Mesothelial cell of epicardium (in vitro differentiated cells): ENCODE measurements at places on chromosomes 2 and 18. TPM values are rescaled to one million over a fixed set of nuclear protein-coding genes. Genes with fewer than 3 reads are reported as not detected.

- no peak for DNase-seq
- H3K4me1 ChIP-seq: peaks cover 13% of the 10 kb centered on the region
- H3K4me3 ChIP-seq: no peak overlapping the region
- H3K27me3 ChIP-seq: no peaks in the 10 kb centered on the region
- peaks cover 37% of the 10 kb centered on the region for H3K36me3 ChIP-seq
Measured at GRCh38 chr2:53756644-53757043, 11.0 kb upstream of the CHAC2 start.

DNA sequence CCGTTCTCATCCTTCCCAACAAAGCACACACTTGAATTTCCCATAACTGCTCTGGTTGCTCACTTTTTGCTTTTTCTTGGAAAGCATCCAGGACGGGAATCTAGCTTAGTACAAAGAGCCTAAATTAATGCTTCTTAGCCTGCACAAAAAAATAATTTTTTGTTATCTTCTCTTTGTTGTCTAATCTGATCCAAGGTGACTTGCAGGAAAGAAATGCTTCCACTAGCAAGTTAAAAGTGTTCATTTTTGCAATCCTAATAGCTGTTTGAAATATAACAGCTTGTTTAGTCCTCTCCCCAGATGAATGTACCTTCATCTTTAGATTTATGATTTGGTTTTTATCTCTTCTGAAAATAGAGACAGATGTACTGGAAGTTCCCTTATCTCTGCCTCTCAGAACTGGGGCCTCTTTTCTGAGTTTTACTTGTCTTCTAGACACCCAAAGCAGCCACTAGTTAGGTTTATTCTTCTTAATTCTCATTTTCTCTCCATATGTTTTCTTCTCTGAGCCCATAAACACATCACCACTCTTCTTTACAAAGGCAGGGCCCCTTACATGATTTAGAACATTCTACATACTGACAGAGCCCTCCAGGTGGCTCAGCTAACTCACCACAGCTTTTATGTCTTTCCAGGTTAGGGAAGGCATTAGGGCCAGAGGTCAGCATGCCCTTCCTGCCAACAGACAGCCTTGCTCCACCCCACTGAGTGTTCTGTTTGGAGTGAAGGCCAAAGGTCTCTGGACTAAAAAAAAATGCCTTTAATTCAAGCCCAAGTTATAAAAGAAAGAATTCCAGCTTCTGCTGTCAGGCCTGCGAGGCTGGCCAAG is 74.7 kb upstream of the MAP4K3 start:
- H3K4me1 ChIP-seq: peaks cover 66% of the 10 kb centered on the region
- H3K27ac ChIP-seq: peak overlapping the region; percentile 62
- H3K27me3 ChIP-seq: peaks cover 4% of the 10 kb centered on the region
- H3K4me3 ChIP-seq: no peak overlapping the region

DNA sequence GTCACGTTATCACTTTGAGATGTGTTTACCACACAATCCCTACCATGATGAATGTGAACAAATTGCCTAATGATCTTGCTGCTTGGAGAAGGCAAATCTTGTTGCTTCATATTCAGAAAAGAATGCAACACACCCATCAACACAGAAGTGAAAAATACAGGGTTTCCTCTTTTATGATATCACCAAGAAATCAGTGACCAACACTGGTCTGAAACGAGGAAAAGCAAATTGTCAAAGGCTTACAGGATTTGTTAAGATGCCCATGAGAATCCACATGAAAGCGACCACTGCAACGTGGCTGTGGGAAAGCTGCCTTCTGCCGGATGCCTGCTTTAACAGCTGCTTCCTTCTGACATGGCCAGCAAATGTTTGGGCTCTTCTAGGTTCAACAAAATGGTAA is 397.6 kb upstream of the LRATD1 start:
- H3K27me3 ChIP-seq: peaks cover 41% of the 10 kb centered on the region
- DNase-seq: no peak
- H3K27ac ChIP-seq: no peak overlapping the region
- no peaks in the 10 kb centered on the region for H3K36me3 ChIP-seq
- H3K4me3 ChIP-seq: no peak overlapping the region

- DNase-seq: no peak
- H3K27me3 ChIP-seq: no peaks in the 10 kb centered on the region
- no peaks in the 10 kb centered on the region for H3K36me3 ChIP-seq
- H3K4me1 ChIP-seq: peaks cover 8% of the 10 kb centered on the region
- H3K4me3 ChIP-seq: no peak overlapping the region
Measured at GRCh38 chr2:147351784-147352183, 493.0 kb upstream of the ACVR2A start.

DNA sequence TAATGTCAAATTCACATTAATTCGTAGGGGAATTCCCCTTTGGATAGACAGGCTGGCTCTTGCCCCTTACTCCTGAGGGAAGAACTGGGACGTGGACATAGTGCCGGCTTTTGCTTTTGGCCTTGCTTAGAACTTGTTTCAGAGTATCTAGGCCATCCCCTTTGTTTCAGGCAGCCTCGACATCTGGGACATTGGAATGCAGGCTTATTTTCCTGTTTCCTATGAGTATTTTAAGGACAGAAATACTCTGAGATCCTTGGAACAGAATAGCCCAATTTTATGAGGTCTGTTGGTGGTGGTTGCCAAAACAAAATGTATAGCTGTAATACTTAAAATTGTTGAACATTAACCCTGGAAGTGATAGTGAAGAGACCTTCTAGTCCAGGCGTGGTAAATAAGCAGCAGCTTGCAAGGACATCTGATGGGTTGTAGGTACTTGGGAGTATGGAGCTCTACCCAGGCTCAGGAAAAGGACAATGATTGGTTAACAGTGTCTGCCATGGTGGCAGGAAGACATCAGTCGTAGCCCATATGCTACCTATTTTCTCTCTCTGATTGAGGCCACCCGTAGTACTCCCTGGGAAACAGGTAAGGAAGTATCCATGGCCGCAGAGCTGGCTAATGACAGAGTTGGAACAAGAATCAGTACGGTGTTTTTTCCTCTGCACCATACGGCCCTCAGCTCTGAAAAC is 112.4 kb downstream of the CDK15 start:
- DNase-seq: no peak
- no peaks in the 10 kb centered on the region for H3K36me3 ChIP-seq
- peaks cover 6% of the 10 kb centered on the region for H3K4me1 ChIP-seq
- peak overlapping the region; percentile 22 for H3K27ac ChIP-seq
- H3K4me3 ChIP-seq: no peak overlapping the region

DNA sequence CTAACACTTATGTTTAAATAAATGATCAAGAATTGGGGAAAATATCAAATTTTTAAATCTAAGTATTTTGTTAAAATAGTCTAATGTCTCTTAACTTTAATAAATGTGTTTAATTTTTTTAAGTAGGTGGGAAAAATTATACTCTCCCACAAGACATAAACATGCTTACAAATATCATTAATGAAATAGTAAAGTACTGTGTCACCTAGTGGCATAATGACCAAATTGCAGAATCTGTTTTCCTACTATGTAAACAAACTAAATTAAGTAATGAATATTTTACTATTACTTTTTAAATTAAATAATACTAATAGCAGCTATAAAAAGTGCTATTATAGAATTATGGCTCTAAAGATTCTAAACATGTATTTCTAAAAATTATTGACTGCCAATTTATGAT is 52.0 kb upstream of the CHAC2 start:
- H3K27me3 ChIP-seq: no peaks in the 10 kb centered on the region
- H3K36me3 ChIP-seq: peaks cover 58% of the 10 kb centered on the region
- no peak overlapping the region for H3K27ac ChIP-seq
- DNase-seq: no peak
- H3K4me3 ChIP-seq: no peak overlapping the region

DNA sequence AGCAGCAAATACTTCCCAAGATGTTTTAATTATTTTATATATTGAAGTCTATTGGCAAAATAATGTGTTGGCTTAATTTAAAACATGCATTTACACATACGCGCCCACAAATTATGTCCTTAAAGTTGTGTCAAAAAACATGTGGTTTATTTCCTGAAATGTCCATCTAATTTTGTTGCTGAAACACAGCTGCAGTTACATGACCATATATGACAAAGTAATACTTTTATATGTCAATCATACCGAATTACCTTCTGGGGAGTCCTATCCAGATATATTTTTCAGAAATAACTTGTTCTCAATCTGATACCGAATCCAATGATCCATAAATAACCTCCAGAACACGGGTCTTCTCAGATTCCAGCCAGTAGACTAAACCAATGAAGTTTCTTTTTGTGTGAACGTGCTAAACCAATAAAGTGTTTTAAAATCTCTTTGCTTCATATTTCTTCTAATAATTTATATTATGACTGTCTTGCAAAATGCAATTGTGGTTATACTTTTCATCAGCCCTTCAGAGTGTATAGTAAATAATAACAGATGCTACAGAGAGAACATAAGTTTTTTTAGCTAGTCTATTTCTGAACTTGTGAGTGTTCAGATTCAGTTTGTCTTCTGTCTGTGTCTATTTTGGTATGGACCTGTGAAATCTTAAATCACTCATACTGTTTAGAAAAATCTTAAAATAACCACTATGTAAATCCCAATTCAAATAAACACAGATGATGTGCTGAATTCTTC is 2.4 kb downstream of the SCG2 start:
- H3K4me1 ChIP-seq: peaks cover 2% of the 10 kb centered on the region
- no peak overlapping the region for H3K27ac ChIP-seq
- no peak overlapping the region for H3K4me3 ChIP-seq
- DNase-seq: no peak
- H3K36me3 ChIP-seq: no peaks in the 10 kb centered on the region

GRCh38 chr2:85804583-85804982 is 50.8 kb downstream of the ATOH8 start:
- no peak overlapping the region for H3K27ac ChIP-seq
- no peak overlapping the region for H3K4me3 ChIP-seq
- no peaks in the 10 kb centered on the region for H3K27me3 ChIP-seq
- DNase-seq: no peak
- peaks cover 7% of the 10 kb centered on the region for H3K4me1 ChIP-seq
- no peaks in the 10 kb centered on the region for H3K36me3 ChIP-seq

SDC1 gene
- total RNA-seq: 45.5 to 50.7 TPM (median 48.3 TPM) in 3 replicates

ZDBF2 gene
- total RNA-seq: 45.7 to 49.5 TPM (median 47.6 TPM) in 3 replicates
